ENCODE measurements at places on chromosomes 3 and 15. TPM values are rescaled to one million over a fixed set of nuclear protein-coding genes. Genes with fewer than 3 reads are reported as not detected.

The GPR176 gene
- total RNA-seq: 57.8 TPM

The PLSCR5 gene
- not detected for total RNA-seq

The BOC gene
- 0.09 TPM for total RNA-seq

The MAGEF1 gene
- total RNA-seq: 7.6 TPM

The RAB6B gene
- 0.45 TPM for total RNA-seq

The ZNF502 gene
- 3.4 TPM for total RNA-seq

The PTH1R gene
- 0.18 TPM for total RNA-seq

The PLXNB1 gene
- 22.6 TPM for total RNA-seq

The SMAD6 gene
- 25.6 TPM for total RNA-seq

The IQCH gene
- total RNA-seq: 1.2 TPM

The GLDN gene
- 0.09 TPM for total RNA-seq

All from endothelial cell of coronary artery (primary cell).